ENCODE measurements at places on chromosomes 3 and 15.

DNA sequence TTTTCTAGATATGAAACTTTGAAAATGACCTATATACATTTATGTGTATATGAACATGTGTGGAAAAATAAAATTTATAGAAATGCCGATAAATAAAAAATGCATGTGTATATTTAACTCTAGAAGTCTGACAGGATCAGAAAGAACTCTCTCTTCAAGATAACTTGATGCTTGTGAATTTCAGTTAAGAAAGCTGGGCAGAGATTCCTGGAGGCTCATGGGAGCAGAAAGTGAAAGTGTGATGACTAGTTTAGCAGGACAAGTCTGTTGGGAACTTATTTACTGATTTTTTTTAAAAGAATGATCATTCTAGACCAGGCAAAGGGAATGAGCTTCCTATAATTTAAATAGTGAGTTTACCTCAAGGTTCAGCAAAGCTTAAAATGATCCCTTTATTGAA lies 81.5 kb upstream of the KCNAB1 start:
- no peak for DNase-seq

DNA sequence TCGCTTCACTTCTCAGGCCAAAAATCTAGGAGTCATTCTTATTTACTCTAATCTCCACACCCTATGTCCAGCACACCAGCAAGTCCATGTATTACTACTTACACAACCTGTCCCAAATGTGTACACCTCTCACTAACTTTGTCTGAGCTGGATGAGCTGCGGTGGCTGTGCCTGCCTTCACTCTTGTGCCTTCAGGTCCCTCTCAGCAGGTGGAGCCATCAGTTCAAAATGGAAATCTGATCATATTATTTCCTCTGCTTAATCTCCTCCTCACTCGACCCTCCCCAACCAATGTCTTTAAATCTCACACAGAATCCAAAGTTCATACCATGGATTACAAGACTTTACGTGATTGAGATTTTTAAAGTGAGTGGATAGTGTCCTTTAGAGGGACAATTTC lies 82.8 kb downstream of the SSR3 start:
- DNase-seq = no peak

DNA sequence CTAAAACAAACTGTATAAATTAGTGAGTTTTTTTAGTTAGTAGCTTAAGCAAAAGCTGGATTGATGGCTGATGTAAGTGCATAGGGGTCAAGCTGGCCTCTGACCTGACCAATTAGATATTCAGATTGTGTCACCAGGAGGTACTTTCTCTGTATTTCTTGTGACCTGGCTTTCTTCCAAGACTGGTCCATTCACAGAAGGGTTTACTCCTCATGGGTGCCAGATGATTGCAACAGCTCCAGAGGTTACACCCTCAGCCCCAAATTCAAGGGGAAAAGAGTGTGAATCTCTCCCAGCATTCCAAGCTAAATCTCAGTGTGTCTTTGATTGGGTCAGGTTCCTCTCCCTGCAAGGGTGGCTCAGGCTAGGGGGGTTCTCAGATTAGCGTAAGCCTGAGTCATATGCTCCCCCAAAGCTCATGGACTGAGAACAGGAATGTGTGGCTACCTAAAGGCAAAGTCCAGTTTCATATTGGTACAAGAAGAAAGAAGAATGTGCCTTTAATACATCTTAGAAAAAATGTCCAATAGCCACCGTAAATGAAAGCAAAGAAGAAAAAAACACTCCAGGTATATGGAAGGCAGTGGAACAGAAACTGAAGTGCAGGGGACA lies 16.5 kb downstream of the PML start:
- no peak for DNase-seq

GRCh38 chr15:32866454-32867312 lies 148.9 kb downstream of the GREM1 start:
- DNase-seq = no peak

GRCh38 chr3:37138816-37139215 lies 35.6 kb downstream of the LRRFIP2 start:
- no peak for DNase-seq

GRCh38 chr15:101121511-101122090 lies 130.2 kb downstream of the CHSY1 start:
- DNase-seq = no peak

GRCh38 chr3:66372681-66373350 lies 128.0 kb downstream of the LRIG1 start:
- DNase-seq = no peak

- DNase-seq = no peak
Measured at GRCh38 chr3:37168896-37169295, 5.5 kb downstream of the LRRFIP2 start.

DNA sequence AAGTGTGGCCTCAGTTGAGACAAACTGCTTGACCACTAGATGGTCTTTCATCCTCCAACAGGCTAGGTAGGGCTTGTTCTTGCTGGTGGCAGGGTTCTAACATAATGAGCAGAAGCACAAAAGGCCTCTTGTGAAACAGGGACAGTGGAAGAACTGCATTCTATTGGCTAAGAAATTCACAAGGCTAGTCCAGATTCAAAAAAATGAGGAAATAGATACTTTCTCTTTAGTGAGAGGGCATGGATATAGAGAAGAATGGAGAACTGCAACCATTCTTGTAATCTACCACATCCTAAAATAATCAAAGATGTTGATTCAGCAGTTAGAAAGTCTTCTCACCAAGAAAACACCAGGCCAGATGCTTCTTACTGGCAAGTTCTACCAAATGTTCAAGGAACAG lies 143.7 kb upstream of the LRIG1 start:
- no peak for DNase-seq

DNA sequence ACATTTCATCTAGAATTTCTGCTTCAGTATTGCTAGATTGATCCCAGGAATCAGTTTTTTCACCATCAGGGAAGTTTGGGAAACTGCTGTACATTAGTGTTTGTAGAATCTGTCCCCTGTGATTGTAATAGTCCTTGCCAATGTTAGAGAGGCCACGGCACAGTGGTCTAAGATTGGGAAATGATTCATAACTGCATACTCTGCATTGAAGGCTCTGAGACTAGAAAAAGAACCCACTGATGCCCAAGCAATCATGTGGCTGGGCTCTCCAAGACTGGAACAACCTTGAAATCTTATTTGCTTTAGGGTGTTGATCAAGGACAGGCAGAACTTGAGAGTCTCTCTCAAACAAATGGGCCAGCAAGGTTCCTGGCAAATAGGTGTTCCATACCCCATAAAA lies 245.6 kb upstream of the LRTM1 start:
- DNase-seq = no peak

- DNase-seq = peak; percentile 4
Measured at GRCh38 chr15:89783111-89783860, 7.2 kb downstream of the MESP2 start.

DNA sequence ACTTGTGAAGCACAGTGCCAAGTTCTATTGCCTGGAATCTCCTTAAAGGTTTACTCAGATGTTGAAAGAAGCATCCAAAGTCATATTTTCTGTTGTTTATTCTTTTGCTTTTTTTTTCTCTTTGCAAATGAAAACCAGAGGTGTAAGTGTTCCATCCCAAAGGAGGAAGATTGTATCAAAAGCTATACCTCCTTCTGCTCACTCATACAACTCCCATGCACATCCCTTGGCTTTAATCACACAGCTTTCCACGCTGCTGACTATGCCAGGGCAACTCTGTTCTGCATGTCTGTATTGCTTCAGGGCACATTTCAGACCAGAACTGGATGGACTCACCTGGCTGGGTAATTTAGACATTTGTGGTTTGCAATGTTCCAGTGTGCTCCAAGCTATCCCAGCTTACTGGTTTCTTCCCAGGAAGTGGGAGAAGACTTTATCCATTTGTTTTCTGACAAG lies 399.6 kb upstream of the TBL1XR1 start:
- DNase-seq = no peak

GRCh38 chr3:149010504-149010951 lies 19.2 kb downstream of the GYG1 start:
- DNase-seq = no peak

DNA sequence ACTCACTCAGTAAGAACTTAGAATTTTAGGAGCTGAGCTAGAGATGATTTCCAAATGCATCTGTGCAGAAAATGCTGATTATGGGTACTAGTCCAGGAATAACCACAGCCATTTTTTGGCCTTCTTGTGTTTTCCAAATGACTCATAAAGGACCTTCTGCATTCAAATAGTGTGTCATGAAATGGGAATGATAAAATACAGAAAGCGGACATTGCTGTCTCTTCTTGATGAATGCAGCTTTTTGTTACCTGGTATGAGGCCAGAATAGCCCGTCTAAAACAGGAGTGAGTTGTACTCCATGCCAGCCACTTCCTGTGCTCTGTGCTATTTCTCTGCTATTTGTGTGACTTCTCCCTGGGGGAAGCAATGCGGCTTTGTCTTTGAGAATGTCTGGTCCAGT lies 20.5 kb upstream of the FRMD5 start:
- DNase-seq = no peak

GRCh38 chr3:99648101-99648500 lies 9.7 kb downstream of the COL8A1 start:
- no peak for DNase-seq

GRCh38 chr3:101972430-101973162 lies 123.3 kb downstream of the NFKBIZ start:
- DNase-seq = no peak

GRCh38 chr3:158058495-158059130 lies 47.6 kb downstream of the SHOX2 start:
- DNase-seq = peak; percentile 83

GRCh38 chr15:30990036-30990435 lies 1.4 kb downstream of the MTMR10 start:
- no peak for DNase-seq

DNA sequence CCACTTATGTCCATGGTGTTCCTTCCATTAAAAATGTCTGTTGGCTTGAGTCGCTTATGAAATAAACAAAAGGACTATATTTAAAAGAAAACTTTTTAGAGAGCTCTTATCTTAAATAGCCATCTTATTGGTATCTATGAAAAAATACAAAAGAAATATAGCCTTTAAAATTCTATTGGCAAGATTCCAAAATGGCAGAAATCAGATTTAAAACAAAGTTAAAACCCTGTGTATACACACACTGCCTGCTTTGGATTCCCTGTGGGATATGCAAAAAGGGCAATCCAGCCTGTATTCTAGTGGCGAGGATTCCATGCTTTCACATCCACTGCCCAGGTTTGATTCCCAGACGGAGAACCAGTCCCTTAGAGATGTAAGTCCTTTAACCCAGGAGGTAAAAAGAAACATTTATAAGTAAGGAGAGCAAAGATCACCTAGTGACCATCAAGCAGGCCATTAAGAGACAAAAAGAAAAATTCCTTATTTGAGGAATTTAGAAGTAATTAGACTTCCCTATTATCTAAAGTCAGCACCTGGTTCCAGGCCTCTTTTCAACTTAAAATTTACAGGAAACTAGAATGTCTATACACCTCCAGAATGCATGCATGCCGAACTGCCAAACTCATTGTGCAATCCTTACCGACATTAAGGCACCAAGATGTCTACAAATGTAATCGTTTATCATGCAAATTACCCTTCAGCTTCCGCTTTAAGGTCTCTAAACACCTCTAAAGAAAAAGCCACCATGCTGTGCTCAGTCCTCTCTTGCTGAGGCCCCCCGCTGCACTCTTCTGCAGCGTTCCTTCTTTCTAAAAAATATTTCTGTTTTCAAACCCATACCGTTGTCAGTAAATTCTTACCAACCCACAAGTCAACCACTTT lies 69.6 kb upstream of the STRIT1 start:
- DNase-seq = no peak

GRCh38 chr3:192608726-192609600 lies 118.4 kb downstream of the FGF12 start:
- no peak for DNase-seq

DNA sequence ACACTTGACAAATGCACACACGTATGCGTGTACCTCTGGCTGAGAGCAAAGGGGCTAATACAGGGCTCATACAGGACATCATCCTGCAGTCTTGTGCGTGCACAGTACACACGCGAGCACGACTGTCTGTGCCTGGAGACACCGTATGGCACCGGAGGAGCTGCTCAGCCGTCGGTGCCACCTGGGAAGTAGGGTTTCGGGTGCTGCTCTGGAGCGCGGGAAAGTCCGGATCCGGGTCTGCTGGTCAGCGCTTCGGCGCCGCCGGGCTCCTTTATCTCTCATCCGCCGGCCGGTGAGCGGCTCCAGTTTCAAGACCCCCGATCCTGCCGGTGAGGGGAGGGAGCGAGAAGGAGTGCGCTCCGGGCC lies 9.3 kb downstream of the FOXL2 start:
- no peak for DNase-seq

- no peak for DNase-seq
Measured at GRCh38 chr15:27933562-27933961, 165.6 kb downstream of the OCA2 start.

DNA sequence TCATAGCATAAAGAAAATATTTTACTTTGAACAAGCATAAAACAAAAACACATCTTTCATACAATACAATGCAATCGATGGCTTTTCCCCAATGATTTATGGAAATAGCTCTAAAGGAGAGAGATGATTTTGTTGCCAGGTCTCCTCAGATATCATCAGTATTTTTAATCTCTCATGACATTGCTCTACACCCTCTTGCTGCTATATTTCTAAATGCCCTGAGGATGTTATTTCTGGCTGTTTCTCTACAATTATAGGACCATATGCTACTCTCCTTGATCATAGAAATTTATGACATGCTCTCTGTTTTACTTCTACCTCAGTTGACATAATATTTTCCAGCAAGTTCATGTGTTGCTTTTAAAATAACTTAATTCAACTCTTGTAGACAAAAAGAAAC lies 654.9 kb upstream of the GBE1 start:
- no peak for DNase-seq

DNA sequence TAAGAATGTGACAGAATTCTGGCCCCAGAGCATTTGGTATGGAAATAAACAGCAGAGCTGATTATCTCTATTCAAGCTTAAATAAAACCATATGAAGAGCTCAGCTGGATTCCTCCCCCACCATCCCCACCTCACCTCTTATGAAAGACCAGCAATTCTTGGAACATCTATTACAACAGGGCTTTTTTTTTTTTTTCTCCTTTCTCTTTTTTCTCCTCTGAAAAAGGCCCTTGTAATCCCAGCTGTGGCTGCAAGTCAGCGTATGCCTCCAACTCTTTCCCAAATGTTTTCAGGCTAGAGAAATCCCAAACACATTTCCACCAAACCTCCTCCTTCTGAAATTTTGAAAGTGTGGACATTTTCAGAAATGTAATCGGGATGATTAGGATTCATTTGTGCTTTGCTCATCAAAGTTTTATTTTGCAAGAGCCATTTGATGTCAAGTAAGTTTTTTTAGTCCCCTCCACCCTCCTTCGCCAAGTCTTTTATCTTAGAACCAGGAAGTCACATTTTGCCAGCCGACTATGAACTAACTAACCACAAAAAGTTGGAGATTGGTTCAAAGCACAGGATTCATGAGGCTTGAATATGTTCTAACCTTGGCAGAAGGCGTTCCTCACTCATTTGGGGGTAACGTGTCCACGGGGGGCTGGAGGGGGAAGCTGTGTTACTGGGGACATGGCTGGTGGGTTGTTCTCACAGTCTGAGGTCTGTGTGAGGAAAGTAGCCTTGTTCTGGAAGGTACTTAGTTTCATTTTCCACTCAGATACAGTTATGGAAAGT lies 142.0 kb upstream of the PDZRN3 start:
- no peak for DNase-seq
